ENCODE measurements at places on chromosomes 4 and X.

DNA sequence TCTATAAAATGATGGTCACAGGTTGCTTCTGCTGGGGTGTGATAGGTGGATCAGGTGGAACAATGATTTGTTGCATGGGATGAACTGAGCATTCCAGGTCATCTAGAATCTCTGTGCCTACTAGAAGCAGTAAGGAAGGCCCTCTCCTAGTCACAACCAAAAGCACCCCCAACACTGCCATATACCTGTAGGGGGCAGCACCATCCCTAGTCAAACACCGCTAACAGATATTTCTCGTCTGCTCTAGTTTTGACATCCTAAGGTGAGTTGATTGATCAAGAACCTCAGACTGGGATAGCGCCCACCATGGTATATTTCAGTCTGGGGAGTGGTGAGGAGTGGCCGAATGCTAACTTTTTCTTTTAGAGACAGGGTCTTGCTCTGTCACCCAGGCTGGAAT is 160.2 kb downstream of the NHS start:
- DNase-seq, result no peak

DNA sequence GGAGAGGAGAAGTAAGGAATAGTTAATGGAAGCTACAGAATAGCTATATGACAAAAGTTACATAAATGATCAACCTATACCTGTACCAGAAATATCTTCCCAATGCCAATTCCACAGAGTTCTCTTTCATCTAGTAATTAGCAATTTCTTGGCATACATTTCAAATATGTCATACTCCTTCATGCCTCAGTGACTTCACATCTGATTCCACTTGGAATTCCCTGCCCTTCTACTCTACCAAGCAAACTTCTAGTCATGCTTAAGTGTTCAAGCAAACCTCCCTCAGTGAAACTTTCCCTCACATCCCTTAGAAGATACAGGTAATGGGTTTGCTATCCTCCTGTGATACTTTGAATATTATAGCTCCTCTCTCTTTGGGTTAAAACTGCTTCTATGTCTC is 127.1 kb downstream of the KLHL13 start:
- no peak for DNase-seq

DNA sequence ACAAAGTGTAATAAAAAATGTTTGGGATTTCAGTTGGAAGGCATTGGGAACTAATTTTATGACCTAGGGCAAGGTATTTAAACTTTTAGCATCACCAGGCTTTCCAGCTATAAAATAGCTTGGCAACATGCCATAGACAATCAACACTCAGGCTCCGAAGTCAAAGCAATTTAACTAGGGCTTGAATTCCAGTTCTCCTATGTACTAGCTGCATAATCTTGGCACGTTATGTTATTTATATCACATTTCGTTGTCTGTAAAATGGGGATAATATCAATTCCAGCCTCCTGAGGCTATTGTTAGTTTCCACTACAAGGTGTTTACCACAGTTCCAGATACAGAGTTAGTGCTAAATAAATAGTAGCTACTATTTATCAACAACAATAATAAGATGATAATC is 78.8 kb downstream of the DMD start:
- DNase-seq, result no peak

DNA sequence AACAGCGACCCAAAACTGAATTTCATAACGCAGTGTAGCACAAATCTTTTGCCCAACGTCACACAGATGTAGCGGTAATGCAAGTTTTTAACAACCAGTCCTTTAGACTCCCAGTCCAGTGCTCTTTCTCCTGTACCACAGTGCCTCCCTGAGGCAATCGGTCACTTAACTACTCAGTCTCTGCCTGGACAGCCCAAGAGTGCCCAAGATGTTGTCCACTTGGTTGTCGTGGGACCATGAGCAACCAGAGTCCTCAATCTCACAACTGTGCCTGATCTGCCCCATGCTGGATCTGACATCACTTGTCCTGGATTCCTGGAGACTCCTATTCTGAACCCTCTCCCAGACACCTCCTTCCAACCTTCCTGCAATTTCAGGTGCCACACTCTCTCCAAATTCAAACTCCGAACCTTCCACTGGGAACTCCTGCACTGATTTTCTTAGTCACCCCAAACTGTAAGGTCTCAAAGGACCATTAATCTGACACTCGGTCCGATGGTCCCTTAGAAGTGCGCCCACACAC is 702 bp downstream of the MMGT1 start:
- DNase-seq, result no peak

GRCh38 chr4:150090836-150091235 is 12.6 kb downstream of the DCLK2 start:
- DNase-seq, result no peak

GRCh38 chrX:38474543-38474942 is 86.8 kb upstream of the TSPAN7 start:
- no peak for DNase-seq

DNA sequence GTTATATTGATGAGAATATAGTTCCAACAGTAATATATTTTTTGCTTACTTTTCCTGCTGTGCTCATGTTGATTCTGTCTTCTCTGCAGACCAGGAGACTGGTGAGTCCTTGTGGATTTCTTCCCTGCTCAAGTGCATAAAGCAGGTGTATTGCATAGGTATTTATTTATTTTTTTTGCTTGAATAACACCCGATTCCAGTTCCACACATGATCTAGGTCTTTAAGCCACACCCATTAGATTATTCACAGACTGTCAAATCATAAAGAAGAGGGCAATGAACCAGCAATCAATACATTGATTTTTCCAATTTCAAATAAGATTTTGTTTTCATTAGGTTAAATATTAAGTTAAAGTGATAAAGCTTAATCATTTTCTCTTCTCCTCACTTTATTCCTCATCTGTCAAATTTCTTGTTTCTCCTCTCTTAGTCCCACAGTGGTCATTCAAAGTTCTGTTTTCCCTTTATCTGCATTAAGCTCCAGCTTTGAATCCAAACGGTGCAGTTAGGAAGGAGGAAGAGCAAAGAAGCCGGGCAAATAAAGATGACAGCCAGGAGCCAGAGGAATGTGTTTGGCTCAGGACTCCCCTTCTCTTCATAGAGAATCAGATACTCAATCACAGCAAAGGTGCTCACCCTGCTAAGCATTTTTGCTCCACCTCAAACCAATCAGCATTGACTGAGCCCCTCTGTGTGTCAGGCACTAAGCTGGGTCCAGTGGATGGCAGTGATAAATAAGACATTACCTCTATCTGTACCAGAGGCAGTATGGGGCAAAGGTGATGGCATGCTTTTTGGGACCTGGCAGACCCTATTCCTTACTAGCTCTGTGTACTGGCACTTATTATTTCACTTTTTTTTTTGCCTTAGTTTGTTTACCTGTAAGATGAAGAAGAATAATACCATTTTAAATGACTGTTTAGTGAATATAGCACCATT is at the start of gene ADH1A:
ADH1A (minus strand) TSS at position 138 of the 939 bp plus-strand sequence; CDS start at position 67, 71 bp downstream.
- no peak for DNase-seq

GRCh38 chr4:56914336-56914735 is 6.6 kb downstream of the REST start:
- no peak for DNase-seq

DNA sequence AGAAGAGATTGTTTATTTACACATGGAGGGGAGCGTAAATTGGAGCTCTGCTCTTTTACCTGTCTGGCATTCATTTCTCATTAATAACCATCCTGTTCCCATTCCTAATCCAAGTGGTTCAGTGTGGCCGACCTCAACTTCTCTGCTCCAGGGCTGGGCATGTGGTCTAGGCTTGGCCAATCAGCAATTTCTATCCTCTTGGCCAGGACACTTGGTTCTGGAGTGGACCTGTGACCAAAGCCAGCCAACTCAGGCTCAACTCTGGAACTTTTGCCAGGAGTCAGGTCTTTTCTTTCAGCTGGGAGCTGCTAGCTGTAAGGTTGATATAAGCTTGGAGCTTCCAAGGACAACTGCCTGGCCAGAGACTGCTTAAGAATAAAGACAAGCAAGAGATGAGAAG is 15.6 kb upstream of the RASL11B start:
- DNase-seq, result no peak

GRCh38 chr4:144674711-144675110 is 28.8 kb downstream of the HHIP start:
- DNase-seq, result no peak

DNA sequence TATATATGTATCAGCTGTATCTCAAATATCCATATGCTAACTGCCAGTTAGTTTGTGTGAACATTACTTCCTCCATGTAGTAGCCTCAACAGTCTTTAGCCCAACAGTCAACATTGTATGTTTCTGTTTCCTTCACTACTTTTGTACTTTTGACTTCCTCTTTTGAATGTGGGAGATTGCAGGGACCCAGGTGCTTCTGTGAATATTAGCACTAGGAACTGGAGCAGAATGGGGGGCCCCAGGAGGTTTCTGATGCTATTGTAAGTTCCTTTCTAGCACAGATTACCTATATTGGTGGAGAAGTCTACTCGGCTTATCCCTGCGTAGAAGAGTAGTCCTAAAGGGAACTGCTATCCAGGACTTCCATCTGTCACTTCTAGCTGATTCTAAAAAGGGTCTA is 2.3 kb downstream of the PLAC8 start:
- DNase-seq, result no peak

GRCh38 chr4:169051761-169052593 is 41.9 kb upstream of the CBR4 start:
- DNase-seq, result no peak

DNA sequence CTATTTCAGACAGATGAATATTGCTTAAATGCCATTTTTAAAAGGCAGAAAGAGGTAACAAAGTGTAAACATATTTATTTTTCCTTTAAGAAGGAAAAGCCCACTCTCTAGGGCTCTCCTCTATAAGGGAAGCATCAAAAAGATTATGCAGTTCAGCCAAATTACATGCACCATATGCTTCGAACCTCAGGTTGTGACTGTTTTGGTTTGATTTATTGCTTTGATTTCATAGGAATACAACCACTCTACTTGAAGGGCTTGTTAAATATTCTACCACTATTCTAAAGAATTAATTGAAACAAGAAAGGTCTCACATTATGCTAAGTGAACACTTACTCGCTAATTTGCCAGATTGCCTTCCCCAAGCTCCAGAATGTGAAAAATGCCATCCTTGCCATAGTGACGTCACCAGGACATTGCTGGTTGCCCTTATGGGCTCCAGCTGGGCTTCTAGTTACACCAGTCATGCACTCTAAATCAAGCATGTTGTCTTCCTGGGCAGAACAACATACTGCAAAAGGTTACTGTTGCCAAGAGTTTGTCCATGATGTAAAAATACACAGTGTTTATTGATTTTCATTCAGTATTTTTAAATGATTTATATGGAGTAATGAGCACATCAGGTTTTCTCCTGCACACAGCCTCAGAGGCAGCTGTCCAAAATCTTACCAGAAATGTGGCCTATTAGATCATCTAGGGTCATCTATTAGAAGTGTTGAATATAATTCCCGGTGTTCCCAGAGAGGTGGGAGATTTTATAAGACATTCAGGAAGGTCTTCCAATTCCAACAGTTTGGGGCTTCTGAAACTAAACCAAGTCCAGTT is 164.4 kb upstream of the RAPGEF2 start:
- DNase-seq, result no peak

DNA sequence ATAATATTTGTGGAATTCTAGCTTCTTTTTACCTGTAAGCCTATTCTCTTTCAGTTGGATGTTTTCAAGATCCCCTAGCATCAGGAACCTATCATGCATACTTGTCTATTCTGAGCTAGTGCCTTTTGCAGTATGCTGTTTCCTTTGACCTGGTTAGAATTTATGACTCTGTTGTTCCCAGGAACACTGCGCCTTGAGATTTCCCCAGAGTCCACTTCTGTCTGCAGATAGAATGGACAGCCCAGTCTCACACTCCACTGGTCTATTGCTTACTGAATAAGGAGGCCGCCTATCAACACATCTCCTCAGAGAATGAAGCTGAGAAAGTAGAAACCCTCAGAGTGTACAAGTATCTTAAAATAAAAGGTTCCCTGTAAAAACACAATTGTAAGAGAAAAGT is 465.1 kb upstream of the GALNTL6 start:
- DNase-seq, result no peak

DNA sequence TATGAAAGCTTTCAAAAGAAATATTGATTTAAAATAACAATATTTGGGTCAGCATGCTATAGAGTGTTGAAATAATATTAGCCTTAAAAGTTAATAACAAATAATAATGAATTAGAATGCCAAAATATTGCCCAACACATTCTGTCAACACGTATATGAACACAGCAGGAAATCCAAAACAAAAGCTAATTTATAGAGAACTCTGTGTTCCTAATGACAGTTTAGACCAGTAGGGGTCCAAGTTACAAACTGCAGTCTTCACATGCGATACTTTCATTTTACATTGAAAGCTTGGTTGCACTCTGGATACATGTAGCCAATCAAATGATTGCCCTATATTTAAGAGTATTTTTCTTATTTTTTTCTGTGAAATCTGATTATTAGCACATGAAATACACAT is 274.4 kb downstream of the DCTD start:
- DNase-seq, result no peak

DNA sequence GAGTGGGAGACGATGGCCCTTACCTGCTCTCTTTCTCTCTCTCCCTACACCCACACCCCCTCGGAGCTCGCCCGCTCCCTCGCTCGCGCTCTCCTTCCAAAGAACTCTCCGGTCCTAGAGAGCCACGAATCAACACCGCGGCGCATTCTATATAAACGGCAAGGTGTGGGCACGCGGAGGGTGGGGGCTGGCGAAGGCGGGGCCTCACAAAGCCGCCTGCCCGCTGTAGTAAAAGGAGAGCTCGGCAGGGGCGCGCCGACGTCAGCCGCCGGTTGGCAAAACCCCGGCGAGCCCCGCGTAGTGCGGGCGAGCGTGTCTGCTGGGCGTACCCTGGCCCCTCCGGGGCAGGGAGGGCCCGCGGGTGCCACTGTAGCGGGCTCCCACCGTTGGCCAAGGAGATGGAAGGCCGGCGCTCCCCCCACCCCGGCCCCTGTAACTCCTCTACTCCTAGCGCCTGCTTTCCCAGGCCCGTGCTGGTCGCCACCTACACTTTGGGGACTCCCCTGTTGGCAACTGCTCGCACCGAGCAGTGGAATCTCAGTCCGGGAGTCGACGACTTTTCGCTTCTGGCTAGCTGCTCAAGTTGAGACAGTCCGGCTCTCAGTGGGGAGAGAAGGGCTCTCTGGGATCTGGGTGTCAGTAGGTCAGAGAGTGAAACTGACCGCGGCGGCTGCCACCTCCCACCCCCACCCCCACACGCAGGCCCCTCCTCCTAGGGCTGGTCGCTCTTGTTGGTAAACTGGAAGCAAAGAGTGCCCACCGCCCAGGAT is 325.5 kb upstream of the F9 start:
- DNase-seq, result no peak

DNA sequence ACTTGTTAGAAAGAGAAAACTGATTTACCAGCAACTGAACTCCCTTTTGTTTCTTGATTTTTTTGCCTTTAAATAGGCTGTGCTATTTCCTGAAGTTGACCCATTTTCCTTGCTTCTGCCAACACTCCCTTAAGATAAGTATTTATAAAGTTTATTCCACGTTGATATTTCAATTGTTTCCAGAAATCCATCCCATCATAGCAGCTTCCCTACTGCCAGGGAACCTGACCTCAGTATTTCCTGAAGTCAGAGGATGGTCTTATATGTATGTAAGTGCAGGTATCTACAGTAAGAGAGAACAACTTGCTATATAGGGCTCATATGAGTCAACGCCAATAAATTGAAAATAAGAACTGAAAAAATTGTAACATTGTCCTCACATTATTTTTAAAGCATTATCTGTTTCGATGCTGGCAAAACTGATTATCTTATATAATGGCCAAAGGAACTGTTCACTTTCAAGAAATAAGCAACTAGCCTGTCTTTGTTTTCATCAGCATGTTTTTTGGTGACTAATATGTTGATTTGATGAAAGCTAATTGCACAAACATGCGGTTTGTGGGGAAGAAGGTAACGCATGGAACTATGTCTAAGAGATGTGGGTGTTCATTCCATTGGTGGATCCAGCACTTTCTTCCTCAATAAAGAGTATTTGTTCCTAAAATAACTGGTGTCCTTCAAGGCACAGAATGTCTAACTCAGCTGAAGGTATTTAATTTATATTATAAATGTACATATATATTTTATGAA is 4.7 kb downstream of the LIMCH1 start:
- DNase-seq, result no peak

Data from cerebellar nuclear complex (tissue), 1 donor.